ENCODE measurements at places on chromosomes 4 and X.

DNA sequence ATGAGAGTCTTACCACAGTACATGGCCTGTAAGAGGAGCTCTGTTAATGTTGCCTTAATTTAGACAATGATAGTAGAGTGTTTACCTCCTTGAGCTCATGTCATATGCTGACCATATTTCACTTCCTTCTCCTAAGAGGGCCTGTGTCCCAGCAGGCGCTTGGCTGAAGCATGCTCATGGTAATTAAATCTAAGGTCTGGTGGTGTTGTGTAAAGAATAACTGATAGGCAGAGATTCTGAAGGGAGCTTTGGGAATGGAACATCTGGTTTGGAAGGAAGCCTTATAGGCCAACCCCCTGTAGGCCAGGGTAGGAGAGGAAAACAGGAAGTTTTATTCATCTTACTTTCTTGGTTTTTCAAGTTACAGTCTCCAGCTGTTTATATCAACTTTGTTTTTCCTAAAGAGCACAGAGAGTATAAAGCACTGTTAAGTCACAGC lies 300.2 kb downstream of the USP46 start:
- DNase-seq = no peak

DNA sequence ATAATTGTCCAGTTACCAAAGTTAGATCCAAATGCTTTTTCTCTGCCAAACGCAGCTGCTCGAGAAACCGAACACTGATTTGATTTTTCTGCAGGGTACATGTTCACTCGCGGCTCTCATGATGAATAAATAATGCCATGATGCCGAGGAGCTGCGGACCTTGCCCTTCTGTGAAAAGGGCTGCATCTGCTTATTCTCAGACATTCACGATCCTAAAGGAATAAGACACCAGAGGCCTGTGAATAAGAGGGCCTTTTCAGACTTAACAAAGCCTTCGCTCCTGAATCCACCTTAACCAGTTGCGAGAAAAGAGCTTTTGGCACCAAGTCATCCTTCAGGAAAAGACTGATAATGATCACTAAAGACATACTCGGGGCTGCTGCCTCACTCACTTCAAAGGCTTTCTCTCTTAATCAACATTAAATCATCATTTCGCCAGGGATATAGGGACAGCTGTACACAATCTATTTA lies 147.5 kb downstream of the FBXO8 start:
- no peak for DNase-seq

DNA sequence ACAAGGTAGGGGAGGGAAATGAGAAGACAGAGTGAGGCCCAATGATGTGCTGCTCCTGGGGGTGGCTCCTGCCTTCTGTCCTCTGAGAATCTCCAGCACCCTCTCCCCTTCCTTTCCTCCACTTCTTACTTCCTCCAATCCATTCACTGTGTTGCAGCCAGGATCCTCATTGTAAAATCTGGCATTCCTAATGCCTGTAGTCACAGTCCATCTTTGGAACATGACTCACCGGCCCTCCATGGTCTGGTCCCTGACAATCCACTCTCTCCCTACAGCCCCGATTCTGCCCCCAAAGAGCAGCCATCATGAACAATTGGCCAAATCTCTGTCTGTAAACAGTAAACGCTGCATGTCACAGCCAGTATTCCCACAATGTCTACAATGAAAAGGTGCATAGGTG lies 72.9 kb downstream of the CLNK start:
- DNase-seq = peak; percentile 15

DNA sequence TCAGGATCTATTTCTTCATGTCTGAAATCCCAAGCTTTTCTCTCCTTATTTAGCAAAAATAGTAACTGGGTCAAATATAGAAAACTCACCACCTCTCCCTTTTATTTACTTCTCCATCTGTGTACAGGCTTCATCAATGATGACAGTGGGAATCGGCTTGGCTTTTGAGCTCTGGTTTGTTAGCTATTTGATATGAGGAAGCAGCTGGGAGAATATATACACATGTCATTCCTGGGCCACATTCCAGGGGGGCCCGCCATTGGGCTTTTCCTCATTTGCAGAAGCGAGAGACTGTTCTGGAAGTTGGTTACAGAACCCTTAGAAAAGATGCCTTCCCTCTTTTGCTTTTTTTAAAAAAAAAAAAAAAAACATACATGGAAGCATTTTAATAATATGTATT lies 107.4 kb upstream of the F9 start:
- DNase-seq = no peak

DNA sequence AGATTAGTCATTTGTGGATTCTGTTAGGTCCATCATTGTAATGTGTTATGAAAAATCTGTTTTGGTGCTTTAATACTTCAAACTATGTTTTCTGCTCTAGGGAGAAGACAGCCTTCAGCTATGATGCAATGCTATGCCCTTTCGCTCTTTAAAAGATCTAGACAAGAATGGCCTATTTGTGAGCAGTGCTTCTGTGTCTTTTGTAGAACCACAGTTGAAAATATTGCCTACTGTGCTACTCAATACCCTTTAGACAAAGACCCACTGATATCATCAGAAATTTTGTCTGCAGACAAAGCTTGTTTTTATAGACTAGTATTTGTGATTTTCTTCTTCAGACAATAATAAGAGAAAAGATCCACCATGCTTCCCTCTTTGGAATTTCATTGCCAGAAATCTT lies 44.6 kb upstream of the SLITRK2 start:
- DNase-seq = no peak
